Esophagus muscularis mucosa (tissue), 4 donors: ENCODE measurements at places on chromosomes 1 and 21. TPM values are rescaled to one million over a fixed set of nuclear protein-coding genes. Genes with fewer than 3 reads are reported as not detected.

SAMD13 gene
- total RNA-seq = not detected

HORMAD1 gene
- 0.33 TPM for total RNA-seq

TRIM67 gene
- under 0.01 TPM for total RNA-seq

DDAH1 gene
- total RNA-seq = 40.1 TPM

C1orf87 gene
- not detected for total RNA-seq

LHX8 gene
- not detected for total RNA-seq

PSMA5 gene
- 25.0 TPM for total RNA-seq

XKR8 gene
- total RNA-seq = 4.1 TPM

LRRC8B gene
- 4.3 TPM for total RNA-seq

PAPPA2 gene
- 3.1 TPM for total RNA-seq

NBPF10 gene
- 0.69 TPM for total RNA-seq

LCE2D gene
- not detected for total RNA-seq

LHX4 gene
- total RNA-seq = not detected

CELA2B gene
- not detected for total RNA-seq

CDC7 gene
- total RNA-seq = 1.0 TPM

OLIG1 gene
- not detected for total RNA-seq

PODN gene
- 116 TPM for total RNA-seq
